SJCRH30 (cell line): ENCODE measurements at places on chromosomes 13 and 19.

- H3K4me3 ChIP-seq: no peak overlapping the region
- DNase-seq: no peak
- H3K36me3 ChIP-seq: no peaks in the 10 kb centered on the region
- no peak overlapping the region for H3K27ac ChIP-seq
- no peaks in the 10 kb centered on the region for H3K27me3 ChIP-seq
- H3K4me1 ChIP-seq: no peaks in the 10 kb centered on the region
These were observed 53.0 kb downstream of the PEPD start for GRCh38 chr19:33468361-33469170.

DNA sequence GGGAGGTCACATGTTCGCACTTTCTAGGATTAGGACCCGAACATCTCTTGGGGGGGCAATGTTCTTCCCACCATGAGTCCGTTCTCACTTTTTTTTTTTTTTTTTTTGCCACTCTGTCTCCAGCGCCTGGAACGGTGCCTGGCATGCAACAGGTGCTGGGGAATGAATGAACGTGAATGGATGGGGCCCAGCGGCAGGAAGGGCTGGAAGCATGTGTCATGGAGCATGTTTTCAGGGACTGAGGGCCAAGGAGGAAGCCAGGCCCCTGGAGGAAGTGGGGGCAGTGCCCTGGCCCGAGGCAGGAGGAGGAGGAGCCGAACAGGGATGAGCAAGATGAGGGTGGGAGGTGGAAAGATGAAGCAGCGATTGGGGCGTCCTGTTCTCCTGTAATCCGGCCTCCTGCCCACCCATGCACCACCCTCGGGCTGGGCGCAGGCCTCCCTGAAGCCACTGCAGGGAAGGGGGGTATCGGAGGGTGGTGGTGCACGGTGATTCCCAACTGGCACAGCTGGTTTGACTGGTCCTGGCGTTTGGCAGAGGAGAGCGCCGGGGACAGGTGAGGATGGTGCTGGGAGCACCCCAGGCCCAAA, 8.8 kb upstream of the SULT2B1 start:
- H3K36me3 ChIP-seq: no peaks in the 10 kb centered on the region
- peak; percentile 67 for DNase-seq
- H3K27me3 ChIP-seq: peaks cover 1% of the 10 kb centered on the region; the same call in 1 of the 2 replicates
- H3K27ac ChIP-seq: no peak overlapping the region
- H3K4me1 ChIP-seq: no peaks in the 10 kb centered on the region; the same call in 1 of the 2 replicates

DNA sequence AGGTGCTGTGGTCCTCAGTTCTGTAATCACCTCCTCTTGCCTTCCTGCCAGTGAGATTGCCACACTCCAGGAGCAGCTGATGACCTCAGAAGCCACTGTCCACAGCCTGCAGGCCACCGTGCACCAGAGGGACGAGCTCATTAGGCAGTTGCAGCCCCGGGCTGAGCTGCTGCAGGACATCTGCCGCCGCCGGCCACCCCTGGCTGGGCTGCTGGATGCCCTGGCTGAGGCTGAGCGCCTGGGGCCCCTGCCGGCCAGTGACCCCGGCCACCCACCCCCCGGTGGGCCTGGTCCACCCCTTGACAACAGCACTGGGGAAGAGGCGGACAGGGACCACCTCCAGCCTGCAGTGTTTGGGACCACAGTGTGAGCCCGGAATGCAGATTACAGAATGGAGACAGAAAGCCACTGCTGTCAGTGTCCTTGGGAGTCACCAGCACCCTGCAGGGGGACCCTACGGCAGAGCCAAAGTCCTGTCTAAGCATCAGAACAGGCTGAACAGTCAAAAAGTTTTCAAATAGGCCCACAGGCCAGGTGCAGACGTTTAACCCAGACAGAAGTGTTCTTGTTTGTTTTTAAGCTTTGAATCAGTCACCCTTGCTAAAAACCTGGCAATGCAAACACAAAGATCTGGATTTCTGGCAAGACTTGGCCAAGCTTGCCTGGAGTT, 4.2 kb downstream of the VMAC start:
- peak; percentile 39 for DNase-seq
- peak overlapping the region; percentile 83; the same call in 1 of the 2 replicates for H3K27ac ChIP-seq
- peaks cover 21% of the 10 kb centered on the region for H3K4me1 ChIP-seq
- no peak overlapping the region for H3K4me3 ChIP-seq
- no peaks in the 10 kb centered on the region for H3K36me3 ChIP-seq
- H3K27me3 ChIP-seq: no peaks in the 10 kb centered on the region

DNA sequence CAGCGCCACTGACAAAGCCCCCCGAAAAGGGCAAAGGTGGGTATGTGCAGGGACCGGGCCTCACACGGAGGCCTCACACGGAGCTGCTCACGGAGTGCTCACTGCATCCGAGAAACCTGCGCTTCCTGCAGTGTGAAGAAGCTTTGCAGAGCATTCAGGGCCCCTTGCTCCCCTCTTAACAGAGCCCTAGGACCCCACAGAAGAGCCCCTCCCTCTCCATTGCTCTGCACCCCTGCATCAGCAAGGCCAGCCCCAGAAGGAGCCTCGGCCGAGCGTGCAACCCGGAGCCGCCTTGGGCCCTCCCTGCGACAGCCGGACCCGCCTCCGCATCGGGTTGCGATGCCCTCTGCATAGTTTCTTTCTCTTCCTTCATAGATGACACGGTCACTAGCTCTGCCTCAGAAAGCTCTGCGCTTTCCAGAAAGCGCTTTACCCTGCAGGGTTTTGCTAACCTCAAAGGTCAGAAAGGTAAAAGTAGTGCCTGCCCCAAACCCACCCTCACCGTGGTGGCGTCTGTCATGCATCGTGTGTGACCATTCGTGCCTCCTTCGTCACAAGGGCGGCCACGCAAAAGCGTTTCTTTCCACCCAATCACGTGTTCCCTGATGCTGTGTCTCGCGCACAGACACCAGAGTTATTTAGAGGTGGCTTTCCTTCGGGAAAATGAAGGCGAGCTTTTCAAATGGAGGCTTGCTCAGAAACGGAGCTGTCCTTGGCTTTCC, 15.7 kb upstream of the F7 start:
- H3K4me1 ChIP-seq: no peaks in the 10 kb centered on the region
- no peaks in the 10 kb centered on the region for H3K36me3 ChIP-seq
- H3K27me3 ChIP-seq: no peaks in the 10 kb centered on the region

- H3K27me3 ChIP-seq: no peaks in the 10 kb centered on the region
- H3K4me3 ChIP-seq: peak overlapping the region; percentile 93
- H3K4me1 ChIP-seq: peaks cover 11% of the 10 kb centered on the region; the same call in 1 of the 2 replicates
- peak; percentile 56 for DNase-seq
- H3K36me3 ChIP-seq: peaks cover 40% of the 10 kb centered on the region
- H3K27ac ChIP-seq: peak overlapping the region; percentile 94
These were observed 927 bp downstream of the COL4A2 start for GRCh38 chr13:110307767-110308655.

- H3K4me3 ChIP-seq: no peak overlapping the region
- peaks cover 18% of the 10 kb centered on the region for H3K4me1 ChIP-seq
- H3K27me3 ChIP-seq: 0 out of 2 replicates have a peak, but pooled peaks cover 3% of the 10 kb centered on the region
- H3K36me3 ChIP-seq: no peaks in the 10 kb centered on the region
- DNase-seq: peak; percentile 54
- H3K27ac ChIP-seq: no peak overlapping the region
These were observed 1.8 kb upstream of the PLIN5 start for GRCh38 chr19:4536798-4537197.

DNA sequence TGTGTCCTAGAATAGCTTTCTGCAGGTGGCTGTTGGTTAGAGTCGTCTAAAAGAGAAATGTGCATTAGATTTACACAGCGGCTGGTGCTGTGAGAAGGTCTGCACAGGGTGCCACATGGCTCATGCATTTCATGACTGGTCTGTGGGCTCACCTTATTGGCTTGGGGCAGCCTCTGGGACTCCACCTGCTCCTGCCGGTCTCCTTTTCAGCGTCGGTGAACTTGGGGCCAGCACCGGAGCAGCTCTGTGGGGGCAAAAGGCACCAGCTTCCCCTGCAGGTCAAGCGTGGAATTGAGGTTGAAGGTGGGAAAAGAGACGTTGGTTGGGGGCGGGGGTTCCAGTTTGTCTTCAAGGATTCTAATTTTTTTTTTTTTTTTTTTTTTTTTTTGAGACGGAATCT, 3.1 kb upstream of the PNMA8C start:
- H3K4me1 ChIP-seq: peaks cover 5% of the 10 kb centered on the region; the same call in 1 of the 2 replicates
- no peak overlapping the region for H3K4me3 ChIP-seq
- no peak overlapping the region for H3K27ac ChIP-seq
- peak; percentile 89 for DNase-seq

- H3K4me1 ChIP-seq: no peaks in the 10 kb centered on the region
- H3K27ac ChIP-seq: no peak overlapping the region
- H3K4me3 ChIP-seq: no peak overlapping the region
- H3K27me3 ChIP-seq: no peaks in the 10 kb centered on the region
These were observed 15.8 kb downstream of the ARHGAP33 start for GRCh38 chr19:35790981-35791813.

DNA sequence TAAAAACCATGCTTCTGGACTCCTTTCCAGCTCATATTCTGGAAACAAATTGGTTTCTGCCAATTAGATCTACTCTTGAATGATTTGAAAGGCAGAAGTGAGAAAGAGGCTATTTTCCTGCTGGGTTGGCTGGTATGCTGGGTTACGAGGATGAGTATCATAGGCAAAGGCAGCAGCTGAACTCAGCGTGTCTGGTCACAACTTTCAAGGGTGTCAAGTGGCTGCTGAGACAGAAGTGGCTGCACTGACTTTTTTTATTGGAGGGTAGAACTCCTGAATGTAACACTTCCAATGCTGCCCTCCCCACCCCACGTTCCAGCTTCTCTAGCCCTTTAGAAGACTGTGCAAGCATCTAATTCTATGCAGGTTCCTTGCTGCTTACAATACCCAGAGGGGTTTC, 8.3 kb upstream of the DZIP1 start:
- H3K4me1 ChIP-seq: no peaks in the 10 kb centered on the region
- no peak overlapping the region for H3K4me3 ChIP-seq
- no peak for DNase-seq
- no peaks in the 10 kb centered on the region for H3K36me3 ChIP-seq

DNA sequence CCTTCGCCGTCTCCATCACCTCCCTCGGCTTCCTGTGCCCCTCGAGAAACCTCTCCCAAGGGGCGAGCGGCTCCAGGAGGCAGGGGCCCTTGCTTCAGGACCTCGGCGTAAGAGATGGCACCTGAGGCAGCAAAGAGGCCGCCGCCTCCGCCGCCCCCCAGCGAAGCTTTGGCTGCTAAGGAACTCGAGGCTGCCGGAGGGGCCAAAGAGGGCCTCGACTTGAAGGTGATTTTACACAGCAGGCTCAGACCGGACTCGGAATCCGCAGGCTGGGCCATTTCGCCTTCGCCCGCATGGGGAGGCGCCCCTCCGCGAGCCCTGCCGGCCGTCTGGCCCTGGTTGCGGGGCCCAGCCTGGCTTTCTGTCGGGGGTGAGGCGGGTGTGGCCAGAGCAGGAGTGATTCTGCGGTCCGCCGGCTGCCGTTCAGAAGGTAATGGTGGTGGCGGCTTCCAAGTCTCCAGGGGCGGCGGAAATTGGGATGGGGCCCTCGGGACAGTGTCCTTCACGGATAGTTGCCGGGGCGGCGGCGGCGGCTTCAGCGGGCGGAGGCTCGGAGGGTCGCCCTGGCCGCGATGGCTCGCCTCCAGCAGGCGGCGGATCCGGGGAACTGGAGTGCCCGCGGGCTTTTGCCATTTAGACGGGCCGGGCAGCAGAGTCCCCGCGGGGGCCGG, 1.4 kb downstream of the GGN start:
- DNase-seq: no peak
- peaks cover 39% of the 10 kb centered on the region for H3K36me3 ChIP-seq
- H3K4me1 ChIP-seq: no peaks in the 10 kb centered on the region
- no peak overlapping the region for H3K27ac ChIP-seq

GRCh38 chr13:24627090-24627714, 53.0 kb upstream of the ATP12A start:
- H3K27me3 ChIP-seq: no peaks in the 10 kb centered on the region
- no peak for DNase-seq
- no peak overlapping the region for H3K4me3 ChIP-seq

GRCh38 chr13:68940049-68940448, 1167.6 kb upstream of the ATXN8OS start:
- no peaks in the 10 kb centered on the region for H3K27me3 ChIP-seq
- H3K36me3 ChIP-seq: no peaks in the 10 kb centered on the region
- H3K27ac ChIP-seq: no peak overlapping the region
- no peaks in the 10 kb centered on the region for H3K4me1 ChIP-seq

GRCh38 chr19:42052241-42052863, 17.7 kb downstream of the GRIK5 start:
- no peak overlapping the region for H3K4me3 ChIP-seq
- peak; percentile 86 for DNase-seq
- peaks cover 15% of the 10 kb centered on the region for H3K4me1 ChIP-seq
- peaks cover 6% of the 10 kb centered on the region; the same call in 1 of the 2 replicates for H3K36me3 ChIP-seq

- peak; percentile 5 for DNase-seq
- H3K27ac ChIP-seq: no peak overlapping the region; the same call in 1 of the 2 replicates
- peaks cover 3% of the 10 kb centered on the region; the same call in 1 of the 2 replicates for H3K36me3 ChIP-seq
- H3K4me3 ChIP-seq: peak overlapping the region; percentile 67
These were observed 813 bp downstream of the ZNF284 start for GRCh38 chr19:44072543-44073401.

DNA sequence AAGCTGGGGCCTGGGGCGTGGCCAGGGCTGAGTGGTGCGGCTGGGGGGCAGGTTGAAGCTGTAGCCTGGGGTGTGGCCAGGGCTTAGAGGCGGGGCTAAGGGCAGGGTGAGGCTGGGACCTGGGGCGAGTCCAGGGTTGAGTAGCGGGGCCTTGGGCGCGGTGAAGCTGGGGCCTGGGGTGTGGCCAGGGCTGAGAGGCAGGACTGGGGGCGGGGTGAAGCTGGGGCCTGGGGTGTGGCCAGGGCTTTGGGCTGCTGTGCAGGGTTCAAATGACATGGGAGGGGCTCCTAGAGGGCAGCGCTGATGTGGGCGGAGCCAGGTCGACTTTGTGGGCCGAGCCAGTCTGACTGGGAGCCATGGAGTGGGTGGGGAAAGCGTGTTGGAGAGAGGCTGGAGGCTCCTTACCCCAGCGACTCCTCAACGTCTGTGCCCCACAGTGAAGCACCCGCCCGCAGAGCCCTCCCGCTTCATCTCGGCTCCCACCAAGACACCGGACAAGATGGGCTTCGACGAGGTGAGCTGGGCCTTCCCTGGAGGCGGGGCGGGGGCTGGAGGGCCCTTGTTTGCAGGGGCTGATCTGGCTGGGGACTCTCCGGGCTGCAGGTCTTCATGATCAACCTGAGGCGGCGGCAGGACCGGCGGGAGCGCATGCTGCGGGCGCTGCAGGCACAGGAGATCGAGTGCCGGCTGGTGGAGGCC, 21.5 kb downstream of the COLGALT1 start:
- H3K36me3 ChIP-seq: peaks cover 67% of the 10 kb centered on the region
- peak; percentile 80 for DNase-seq
- H3K4me1 ChIP-seq: no peaks in the 10 kb centered on the region
- H3K27ac ChIP-seq: no peak overlapping the region

DNA sequence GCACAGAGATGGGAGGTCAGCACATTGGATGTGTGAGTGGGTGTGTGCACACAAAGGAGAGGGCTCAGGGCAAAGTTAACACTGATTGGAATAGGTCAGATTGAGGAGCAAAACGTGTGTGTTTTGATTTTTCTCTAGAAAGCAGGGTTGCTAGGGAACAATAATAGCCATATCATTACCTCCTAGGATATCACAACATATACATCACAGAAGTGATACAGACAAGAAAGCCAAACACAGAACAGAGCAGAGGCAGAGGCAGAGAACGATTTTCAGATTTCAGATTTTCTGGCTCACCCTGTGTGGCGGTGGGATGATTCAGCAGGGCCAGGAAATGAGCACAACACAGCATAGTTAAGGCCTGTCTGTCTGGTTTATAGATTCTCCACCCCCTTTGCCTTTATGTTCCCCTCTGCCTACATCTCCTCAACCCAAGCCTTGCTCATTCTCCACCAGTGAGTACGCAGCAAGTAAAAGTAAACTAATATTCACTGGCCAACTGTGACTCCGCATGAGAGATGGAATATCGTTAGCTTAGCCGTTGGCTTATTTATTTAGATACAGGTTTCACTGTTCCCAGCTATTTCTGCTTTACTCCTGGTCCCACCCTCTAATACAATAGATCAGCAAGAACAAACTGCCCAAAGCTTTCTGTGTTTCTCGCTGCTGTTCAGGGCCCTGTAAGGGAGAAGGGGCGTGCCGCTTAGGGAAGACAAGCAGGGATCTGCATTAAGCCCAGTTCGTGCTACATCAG, 182.7 kb upstream of the TSC22D1 start:
- peak overlapping the region; percentile 45 for H3K4me3 ChIP-seq
- H3K27me3 ChIP-seq: no peaks in the 10 kb centered on the region
- peak; percentile 34 for DNase-seq
- peaks cover 23% of the 10 kb centered on the region for H3K4me1 ChIP-seq
